ENCODE measurements at places on chromosomes 12 and 14.
A peak's percentile ranks its signal among the peaks of the same experiment; 100 is the strongest.

DNA sequence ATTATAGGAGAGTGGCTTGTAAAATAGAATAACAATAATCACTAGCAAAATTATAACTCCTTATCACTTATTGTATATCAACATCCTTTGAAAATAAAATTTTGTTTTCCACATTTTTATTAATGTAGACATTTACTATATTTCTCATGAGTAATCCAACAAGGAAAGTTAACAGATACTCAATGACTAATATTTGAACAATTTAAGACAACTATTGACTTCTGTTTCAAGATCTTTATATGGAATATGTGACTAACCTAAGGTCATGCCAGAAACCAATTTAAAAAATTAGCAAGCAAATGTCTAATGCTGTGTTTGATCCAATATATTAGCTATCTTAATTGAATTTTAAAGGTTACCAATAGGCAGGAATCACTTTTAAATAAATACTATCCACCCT is 638.5 kb upstream of the FLRT2 start:
- DNase-seq: no peak

DNA sequence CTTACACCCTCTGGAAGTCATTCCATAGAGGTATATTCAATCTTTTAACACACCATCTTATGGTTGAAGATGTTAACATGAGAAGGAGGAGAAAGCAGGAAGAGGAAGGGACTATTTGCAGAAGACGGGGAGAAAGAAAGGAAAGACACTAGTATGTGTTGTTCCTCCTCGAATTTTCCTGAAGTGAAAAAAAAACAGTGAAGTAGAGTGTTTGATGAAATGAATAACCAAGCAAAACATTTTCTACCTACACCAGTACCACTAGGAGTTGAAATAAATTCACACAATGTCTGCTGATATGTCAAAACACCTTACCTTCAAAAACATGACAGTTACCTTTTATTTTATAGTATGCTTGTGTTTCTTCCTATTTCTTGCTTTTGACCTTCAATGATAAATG is 1.4 kb upstream of the CNOT2 start:
- DNase-seq: no peak

DNA sequence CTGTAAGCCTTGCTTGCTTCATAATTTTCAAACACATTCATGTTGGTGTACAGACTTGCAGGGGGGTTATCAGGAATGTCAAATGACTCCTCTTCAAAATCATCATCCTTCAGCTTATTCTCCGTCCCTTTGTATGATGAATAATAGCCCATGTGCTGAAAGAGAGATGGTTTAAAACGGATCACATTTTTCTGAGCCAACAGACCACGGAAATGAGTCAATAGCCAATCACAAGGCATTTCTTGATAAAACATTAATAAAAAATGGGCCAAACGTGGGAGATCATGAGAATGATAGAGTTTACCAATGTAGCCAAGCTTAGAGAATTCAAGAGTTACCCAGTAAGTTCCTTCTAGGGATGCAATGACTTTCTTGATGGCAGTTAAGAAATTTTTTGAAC is 105.5 kb downstream of the NTS start:
- no peak for DNase-seq

GRCh38 chr12:20120403-20120725 is 248.0 kb upstream of the PDE3A start:
- no peak for DNase-seq

- no peak for DNase-seq
Observed at GRCh38 chr14:95814363-95815225, 62.0 kb upstream of the TUNAR start.

DNA sequence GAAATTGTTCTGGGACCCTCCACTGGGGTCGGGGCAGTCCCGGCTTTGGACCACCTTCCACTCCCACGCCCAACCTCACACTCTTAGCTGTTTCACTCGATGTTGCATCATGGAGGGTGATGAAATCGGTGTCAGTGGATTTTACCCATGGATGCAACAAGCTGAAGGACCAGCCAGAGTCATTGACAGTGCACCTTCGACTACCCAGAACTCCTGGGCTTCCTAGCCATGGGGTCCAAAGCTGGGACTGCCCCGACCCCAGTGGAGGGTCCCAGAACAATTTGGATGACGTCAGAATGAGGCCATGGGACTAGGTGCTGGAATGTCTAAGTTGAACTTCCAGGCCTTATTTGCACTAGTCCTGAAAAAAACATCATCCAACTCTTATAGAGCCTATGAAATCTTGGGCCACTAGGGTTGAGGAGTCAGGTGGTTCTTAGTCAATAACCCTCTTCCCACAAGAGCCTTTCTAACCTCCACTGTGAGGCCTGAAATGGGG is 882 bp upstream of the IL23A start:
- no peak for DNase-seq

DNA sequence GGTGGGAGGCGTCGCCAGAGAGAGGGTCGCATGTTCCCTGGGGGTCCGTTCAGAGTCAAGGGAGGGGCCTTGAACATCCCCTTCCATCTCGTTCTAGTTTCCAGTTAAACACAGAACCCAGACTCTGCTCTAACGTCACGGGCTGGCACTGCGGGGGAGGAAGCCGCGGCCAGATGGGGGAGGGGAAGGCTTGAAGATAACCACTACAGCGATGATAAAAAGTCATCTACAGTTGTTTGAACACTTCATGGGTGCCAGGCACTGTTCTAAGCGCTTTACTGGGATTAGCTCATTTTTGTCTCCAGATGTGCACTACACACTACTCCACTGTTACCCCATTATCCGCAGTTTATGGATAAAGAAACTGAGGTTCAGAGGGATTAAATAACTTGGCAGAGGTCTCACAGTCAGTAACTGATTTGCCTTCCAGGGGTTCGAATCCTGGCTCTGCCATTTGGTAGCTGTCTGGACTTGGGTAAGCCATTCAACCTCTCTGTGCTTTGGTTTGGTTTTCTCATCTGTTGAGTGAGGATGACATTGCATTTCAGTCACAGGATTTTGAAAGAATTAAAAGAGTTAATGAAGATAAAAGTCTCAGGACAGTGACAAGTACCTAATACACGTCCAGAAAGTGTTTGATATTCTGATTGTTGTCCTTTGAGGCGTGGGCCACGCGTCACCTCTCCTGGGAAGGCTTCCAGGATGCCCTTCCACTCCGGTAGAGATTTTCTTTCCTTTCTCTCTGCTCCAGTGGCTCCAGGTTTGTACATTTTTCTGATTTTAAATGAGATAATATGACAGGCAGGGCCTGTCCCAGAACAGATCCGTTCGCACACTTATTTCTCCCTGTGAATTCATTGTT is 798 bp upstream of the RASAL1 start:
- DNase-seq: no peak

DNA sequence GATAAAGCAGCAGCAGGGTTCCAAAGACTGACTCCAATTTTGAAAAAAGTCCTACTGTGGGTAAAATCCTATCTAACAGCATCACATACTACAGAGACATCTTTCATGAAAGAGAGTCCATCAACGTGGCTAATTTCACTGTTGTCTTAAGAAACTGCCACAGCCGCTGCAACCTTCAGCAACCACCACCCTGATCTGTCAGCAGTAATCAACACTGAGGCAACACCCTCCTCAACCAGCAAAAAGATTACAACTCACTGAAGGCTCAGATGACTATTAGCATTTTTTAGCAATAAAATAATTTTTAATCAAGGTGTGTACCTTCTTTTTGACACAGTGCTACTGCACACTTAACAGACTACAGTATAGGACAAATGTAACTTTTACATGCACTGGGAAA is 6.6 kb downstream of the CAPRIN2 start:
- DNase-seq: no peak

GRCh38 chr12:57740656-57741412 is 2.3 kb upstream of the AGAP2 start:
- no peak for DNase-seq

DNA sequence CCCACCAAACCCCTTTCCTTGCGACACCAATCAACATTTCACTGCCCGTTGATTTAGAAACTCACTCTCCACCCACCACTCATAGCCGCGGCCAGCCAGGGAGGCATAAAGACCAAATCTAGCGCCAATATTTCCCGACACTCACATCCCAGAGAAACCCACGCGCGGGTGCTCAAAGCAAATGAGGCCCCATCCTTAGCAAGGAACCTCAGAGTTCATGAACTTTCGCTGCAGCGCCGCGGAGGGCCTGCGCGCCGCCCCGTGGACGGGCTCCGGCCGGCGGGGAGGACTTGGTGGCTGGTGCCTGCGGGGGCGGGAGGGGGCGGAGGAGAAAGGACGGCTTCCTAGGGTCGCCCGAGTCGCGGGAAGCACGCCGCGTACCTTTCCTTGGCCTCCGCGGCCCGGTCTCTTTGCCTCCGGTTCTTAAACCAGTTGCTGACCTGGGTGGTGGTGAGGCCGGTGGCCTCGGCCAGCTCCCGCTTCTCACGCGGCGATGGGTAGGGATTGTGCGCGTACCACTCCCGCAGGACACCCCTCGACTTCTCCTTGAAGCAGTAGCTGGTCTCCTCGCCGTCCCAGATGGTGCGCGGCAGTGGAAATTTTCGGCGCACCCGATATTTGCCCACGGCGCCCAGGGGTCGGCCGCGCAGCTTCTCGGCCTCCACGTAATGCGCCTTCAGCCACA is 886 bp downstream of the SIX1 start:
- no peak for DNase-seq

GRCh38 chr12:11324426-11324825 is 14.2 kb upstream of the PRB4 start:
- DNase-seq: no peak

- peak; percentile 62 for DNase-seq
Observed at GRCh38 chr14:75811872-75812499, 150.9 kb downstream of the TTLL5 start.

DNA sequence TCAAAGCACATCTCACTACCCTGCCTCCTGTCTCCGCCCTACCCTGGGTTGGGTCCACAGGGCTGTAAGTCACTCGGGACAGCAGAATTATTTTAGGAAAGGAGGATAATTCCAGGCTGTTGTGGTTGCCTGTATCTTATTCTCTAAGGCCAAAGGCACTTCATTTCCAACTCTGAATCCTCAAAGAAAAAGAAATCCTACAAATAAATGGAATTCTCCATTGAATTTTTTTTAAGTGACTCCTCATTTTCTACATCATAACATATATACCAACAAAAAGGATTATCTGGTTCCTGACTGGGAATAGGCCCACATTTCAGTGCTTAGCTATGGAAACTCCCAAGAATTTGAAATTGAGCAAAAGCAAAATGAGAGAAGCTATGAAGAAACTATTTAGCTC is 186.4 kb downstream of the ITPR2 start:
- no peak for DNase-seq

- no peak for DNase-seq
Observed at GRCh38 chr12:22899184-22899583, 274.2 kb downstream of the ETNK1 start.

DNA sequence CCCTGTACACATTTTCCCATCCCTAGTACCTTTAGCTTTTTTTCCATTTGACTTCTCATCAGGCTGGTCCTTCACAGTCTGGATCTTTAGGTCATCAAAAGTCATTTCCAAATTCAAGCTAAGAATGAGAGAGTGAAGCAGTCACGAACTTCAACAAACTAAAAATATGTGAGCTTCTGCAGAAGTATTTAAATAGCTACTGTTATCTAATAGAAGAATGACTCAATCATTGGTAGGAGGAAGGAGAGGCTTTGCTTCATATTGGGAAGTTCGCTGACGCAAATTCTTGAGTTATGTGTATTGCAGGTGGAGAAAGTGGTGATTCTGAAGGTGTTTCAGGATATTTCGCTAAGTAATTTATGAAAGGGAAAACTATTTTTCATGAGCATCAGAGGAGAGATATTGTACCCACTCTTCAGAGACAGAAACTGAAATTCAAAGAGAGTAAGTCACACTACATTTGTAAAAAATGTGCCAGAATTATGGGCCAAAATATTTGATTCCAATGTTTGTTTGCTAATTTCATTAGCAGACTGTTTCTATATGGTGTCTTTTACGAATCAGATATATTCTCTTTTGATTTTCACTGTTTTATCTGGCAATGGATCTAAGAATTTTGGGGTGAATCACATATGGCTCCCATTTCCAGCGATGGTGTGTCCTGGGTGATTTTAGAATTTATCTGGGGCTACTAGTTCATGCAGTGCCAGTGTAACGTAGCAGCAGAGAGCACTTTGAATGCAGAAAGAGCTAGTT is at the start of gene OLR1:
OLR1 (minus strand) TSS at position 160 of the 756 bp plus-strand sequence; CDS start at position 105, 55 bp downstream.
- no peak for DNase-seq

Data from NCI-H1105 (cell line).